ENCODE measurements at places on chromosomes 4 and X. TPM values are rescaled to one million over a fixed set of nuclear protein-coding genes. Genes with fewer than 3 reads are reported as not detected.

- no peak for DNase-seq
These were observed 8.0 kb downstream of the MAN2B2 start for GRCh38 chr4:6582889-6583490.

DNA sequence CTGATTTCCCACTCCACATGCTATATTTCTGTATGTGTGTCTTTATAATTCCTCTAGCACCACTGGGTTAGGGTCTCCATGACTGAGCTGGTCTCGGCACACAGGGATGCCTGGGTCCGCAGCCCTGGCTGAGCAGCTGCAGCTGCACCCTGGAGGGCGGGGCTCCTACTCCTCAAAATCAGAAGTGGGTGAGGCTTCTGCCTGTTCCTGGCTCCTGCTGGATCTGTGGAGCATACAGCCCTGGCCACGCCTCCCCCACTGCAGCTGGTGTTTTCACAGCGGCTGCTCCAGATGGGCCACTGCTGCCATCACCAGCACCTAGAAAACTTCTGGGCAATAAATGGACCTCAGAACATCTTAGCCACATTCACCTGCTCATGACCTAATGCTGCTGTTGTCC, 30.9 kb downstream of the SPCS3 start:
- no peak for DNase-seq

DNA sequence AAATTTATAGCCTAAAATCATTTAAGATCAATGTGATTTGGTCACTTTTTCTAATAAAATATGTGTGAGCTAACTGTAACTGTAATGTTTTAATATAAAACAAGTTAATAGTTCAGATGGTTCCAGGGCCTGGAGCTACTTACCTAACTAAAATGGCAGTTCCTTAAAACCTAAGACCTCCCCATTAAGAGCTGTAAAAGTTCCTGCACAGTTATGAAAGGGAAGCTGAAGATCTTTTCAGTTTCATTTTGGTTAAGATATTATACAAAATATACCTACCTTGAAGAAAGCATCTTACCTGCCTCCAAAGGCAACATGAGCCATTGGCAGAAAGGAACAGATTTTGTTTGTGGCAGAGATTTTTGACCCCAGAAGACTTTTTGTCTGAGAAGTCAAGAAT, 30.1 kb downstream of the HPF1 start:
- DNase-seq = no peak

- DNase-seq = no peak
These were observed 68.6 kb downstream of the BEND4 start for GRCh38 chr4:42083816-42084215.

GRCh38 chrX:22689290-22689689, 310.5 kb upstream of the DDX53 start:
- no peak for DNase-seq

HSFX4 gene
- not detected for total RNA-seq

DNA sequence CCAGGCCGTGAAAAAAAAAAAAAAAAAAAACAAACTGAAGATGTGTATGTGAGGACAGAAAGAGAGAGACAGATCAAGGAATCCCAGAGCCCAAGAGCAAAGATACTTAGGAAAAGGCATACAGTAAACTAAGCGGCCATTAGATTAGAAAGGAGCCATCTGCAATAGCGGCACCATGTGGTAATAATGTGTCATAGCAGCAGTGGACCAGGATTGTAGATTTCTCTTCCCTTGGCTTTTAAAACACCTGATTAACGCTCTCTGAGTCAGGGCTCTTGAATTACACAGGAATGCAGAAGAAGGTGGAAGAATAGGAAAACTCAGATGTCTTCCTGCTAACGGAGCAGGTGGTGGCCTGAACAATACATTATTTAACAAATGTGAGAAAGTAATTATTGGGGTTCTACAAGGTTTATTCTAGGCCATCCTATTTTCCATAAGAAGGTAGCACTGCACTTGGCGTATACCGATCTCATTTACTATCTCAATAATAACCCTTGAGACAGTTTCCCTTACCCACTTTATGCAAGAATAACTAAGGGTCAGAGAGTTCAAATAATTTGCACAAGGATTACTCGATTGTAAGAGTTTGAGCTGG, 182.7 kb downstream of the KCNIP4 start:
- peak; percentile 30 for DNase-seq

DNA sequence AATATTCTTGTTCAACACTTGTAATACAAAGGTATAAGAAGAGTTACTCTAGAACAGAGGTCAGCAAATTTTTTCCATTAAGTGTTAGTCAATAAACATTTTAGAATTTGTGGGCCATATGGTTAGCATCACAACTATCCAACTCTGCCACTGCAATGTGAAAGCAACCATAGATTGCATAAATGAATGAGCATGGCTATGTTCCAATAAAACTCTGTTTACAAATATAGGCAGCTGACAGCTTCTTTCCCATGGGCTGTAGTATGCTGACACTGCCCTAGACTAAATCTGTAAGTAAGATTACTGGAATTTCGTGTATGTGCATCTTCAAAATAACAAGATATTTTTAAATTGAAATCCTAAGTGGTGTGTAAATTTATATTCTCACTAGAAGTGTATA, 73.7 kb downstream of the GABRA2 start:
- no peak for DNase-seq

USP17L21 gene
- not detected for total RNA-seq

GRCh38 chr4:121950212-121950679, 1.6 kb downstream of the TRPC3 start:
- DNase-seq = peak; percentile 70

C4orf50 gene
- total RNA-seq = 3.5 TPM

SCML2 gene
- 0.22 TPM for total RNA-seq

HGFAC gene
- not detected for total RNA-seq

GRCh38 chr4:114076899-114077570, 97.6 kb upstream of the ARSJ start:
- no peak for DNase-seq

DNA sequence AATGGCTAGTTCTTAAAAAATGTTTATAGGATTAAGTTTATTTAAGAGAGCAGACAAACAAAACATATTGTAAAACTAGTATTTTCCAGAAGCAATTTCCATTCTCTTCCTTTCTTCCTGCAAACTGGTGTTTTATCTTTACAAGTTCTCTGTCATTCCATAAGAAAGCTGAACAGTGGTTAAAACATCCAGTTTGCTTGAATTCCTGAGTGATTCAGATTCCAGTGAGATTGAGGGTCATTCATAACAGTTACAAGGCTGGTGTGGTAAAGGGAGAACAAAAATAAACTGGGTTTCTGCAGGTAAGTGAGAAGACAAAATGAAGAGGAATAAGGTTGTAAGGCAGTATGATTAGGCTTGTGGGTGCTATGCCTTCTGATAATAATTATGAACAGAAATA, 544.8 kb upstream of the DIPK2B start:
- no peak for DNase-seq

RIPPLY1 gene
- not detected for total RNA-seq

ASMT gene
- not detected for total RNA-seq

DNA sequence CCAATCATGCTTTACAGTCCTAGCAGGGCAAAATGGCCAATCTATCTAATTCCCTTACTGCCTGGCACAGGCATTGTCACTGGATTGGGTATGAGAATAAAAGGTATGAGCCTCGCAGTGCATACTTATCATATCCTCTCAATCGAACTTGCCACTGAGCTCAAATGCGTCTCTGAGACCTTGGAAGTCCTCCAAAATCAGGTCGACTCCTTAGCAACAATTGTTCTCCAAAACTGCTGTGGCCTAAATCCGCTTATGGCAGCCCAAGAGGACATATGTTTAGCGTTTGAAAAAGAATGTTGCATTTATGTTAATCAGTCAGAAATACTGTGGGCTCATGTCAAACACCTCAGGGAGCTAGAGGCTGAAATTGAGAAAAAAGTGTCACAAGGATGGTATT, 69.7 kb downstream of the SPIN4 start:
- DNase-seq = no peak

DNA sequence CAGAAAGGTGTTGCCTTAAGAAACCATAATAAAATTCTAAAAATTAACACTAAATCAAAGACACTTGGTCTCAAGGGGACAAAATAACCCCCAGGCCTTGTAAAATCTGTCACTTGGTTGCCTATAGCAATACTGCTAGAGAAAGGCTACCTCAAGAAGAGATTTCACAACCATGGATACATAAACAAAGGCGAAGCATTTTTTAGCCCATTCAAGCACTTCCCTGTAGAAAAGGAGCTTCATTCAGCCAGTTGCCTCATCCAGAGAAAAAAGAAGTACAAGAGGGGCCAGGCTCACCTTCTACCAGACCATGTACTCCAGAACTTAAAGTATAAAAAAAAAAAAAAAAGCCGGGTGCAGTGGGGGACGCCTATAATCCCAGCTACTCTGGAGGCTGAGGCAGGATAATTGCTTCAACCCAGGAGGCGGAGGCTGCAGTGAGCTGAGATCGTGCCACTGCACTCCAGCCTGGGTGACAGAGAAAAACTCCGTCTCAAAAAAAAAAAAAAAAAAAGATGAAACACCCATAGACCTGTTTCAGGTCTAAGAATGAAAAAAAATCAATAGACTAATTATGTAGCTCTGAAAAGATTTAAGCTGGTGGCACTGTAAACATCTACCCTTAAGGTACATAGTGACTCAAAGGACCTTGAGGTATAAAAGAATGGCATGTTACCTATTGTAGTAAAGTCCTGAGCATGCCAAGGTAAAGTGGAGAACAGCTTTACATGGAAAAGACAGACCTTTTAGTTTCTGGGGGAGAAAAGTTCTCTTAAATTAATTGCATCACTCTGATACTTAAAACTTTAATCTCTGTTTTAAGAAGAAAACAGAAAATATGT, 18.0 kb downstream of the RUFY3 start:
- DNase-seq = no peak

- DNase-seq = no peak
These were observed 1509.6 kb downstream of the ADGRL3 start for GRCh38 chr4:62709618-62710252.

PHEX gene
- 1.0 TPM for total RNA-seq

CT45A1 gene
- total RNA-seq = not detected

- peak; percentile 90 for DNase-seq
These were observed 8.0 kb downstream of the OFD1 start for GRCh38 chrX:13742397-13743176.

DNA sequence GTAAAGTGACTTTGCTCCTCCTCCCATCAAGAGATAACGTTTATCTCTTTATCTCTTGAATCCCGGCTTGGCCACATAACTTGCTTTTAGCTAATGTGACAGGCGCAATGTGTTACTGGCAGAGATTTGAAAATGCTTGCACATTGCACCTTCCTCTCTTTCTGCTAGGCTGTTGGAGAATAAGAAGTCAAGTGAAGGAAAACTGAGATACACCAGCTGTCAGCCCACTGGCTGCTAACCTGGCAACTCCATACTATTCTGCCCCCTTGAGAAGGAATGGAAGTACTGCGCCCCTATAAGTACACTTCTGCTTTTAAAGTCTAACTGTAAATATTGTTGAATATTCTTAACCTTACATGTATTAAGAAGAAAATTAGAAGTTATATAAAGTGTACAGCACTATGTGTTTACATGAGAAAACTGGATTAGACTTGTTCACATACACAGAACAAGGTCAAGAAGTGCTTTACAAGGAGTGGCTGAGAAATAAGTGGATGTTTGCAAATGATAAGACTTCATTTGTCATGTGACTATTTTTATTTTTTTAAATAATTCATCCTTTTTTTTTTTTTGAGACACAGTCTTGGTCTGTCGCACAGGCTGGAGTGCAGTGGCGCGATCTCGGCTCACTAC, 424.5 kb upstream of the CTSO start:
- no peak for DNase-seq

DNA sequence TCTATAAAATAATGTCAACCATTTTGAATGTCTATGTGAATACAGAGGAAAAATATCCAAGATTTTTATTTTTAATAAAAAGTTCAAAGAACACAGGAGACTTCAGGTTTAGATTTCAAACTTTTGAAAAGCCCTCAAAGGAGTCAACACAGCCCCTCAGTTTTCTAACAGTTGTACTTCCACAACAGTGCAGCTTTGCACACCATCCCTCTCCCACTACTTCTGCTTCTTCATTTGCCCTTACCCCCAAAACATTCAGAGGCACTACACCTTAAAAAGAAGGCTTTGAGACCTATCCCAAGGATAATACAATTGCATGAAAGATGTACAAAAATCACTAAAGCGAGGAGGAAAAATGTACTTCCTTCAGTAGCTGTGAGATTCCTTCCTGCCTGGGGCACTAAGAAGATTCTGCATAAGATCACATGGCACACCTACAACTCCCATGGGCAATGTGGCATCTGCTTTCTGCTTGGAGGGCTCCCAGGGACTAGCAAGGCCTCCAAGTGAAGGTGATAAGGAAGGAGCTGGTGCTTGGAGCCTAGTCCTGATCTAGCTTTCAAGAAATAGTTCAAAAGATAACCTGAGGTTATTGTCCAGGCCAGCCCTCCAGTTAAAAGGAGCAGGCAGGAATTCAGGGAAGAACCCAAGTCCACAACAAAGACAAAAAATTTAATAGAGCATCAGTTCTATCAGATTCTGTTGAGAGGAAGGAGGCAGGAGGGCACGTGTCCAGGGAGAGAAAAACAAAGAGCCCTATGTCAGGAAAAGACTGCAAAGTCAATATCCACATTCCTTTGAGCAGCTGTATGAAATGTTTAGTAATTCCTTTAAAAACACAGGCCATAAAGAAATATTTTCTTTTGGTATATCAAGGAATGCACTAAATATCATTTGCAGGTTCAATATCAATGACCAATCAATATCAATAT, 19.1 kb downstream of the ARAP2 start:
- DNase-seq = no peak

DNA sequence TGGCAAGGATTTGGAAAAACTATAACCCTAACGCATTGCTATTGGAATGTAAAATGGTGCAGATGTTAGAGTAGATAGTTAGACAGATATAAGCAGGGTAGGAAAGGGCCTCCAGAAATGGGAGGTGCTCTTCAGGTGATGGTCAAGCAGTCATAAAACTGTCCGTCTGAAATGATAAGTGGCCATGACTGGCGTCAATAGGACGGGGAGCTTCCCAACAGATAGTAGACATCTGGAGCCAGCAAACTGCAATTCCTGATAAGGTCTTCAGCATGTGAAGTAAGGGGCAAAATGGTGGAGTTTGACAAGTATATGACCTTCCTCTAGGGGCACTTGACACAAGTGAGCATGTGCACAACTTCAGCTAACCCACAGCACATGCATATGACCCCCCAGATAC, 250.4 kb downstream of the MAGEB5 start:
- no peak for DNase-seq

PABPC1L2A gene
- not detected for total RNA-seq

TMEM187 gene
- 6.0 TPM for total RNA-seq

DNA sequence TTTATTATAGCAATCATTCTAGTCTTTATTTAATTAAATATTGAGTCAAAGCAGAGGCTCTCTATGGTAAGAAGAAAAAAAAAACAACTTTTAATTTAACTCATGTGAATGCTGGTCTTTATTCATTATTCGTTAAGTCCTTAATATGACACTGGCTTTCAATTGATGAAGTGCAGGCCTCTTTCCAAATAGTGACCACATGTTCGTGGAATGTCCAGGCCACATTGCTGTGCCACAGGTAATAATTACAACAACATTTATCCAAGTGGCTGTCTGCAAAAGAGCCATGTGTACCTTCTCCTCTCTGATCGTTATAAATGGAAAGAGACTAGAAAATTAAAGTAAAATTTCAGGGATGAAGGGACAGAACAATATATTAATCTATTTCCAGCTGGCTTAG, 220.1 kb upstream of the PABPC4L start:
- no peak for DNase-seq

- no peak for DNase-seq
These were observed 20.9 kb upstream of the S100G start for GRCh38 chrX:16628946-16629595.

CWH43 gene
- total RNA-seq = not detected

- DNase-seq = no peak
These were observed 304.9 kb upstream of the RPS6KA3 start for GRCh38 chrX:20571611-20572010.

GRCh38 chr4:69936566-69936965, 5.7 kb downstream of the CSN1S1 start:
- DNase-seq = no peak
